ENCODE measurements at places on chromosomes 1 and 21.

DNA sequence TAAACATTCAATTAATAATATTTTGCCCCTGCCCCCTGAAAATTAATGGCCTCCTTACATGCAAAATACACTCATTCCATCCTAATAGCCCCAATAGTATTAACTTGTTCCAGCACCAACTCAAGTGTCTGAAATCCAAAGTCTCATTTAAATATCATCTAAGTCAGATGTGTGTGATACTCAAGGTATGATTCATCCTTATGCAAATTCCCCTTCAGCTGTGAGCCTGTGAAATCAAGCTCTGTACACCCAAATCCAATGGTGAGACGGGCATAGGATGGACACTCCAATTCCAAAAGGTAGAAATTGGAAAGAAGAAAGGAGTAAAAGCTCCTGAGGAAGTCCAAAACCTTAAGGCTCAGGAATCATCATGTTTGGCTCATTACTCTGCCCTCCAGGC, 83.5 kb downstream of the HHAT start:
- no peak for DNase-seq

DNA sequence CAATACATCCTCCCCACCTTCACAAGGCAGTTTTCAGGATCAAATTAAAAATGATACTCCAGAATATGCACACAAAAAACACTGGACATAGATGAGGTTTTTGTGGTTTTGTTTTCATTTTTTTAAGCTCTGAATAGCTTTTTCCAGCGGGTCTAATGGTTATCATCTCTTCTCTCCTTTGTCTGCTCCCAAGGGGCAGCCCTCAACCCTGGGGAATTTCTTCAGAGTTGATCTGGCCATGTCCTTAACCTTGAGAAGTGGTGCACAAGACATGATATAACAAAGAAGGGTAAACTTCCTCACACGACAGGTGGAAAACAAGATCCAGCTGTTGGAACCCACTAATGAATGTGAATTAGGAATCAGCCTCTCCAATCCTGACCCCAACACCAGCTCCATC, 1.5 kb upstream of the CD244 start:
- DNase-seq: no peak

DNA sequence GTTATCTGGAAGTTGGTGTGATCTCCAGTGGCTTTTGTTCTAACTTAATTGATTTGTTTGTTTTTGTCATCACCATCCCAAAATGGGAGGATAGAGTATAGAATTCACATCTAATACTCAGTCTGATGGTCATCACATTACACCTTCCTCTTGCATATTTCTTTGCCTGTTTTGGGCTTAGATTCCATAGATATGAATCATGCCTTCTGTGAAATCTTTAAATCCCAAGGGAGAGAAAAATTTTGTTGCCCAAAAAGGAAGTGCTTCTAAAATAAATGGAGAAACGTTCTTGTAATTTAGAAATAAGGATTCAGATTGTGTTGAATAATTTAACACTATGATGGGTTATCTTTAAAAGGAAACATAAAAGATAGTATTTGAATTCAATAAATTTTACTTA, 446.0 kb upstream of the LRRC7 start:
- no peak for DNase-seq

GRCh38 chr21:40291560-40291959, 424.3 kb downstream of the PCP4 start:
- DNase-seq: no peak

All from stimulated activated CD4-positive, alpha-beta T cell treated with anti-CD3 and anti-CD28 coated beads, Interleukin-12 subunit alpha, Interleukin-12 subunit beta, amount 100 ng/mL, for 48 hours (primary cell).